Activated CD8-positive, alpha-beta memory T cell treated with anti-CD3 and anti-CD28 coated beads, Interleukin-2, amount 50 U/mL, for 4 hours (primary cell): ENCODE measurements at places on chromosomes 6 and 20.
A peak's percentile ranks its signal among the peaks of the same experiment; 100 is the strongest.

DNA sequence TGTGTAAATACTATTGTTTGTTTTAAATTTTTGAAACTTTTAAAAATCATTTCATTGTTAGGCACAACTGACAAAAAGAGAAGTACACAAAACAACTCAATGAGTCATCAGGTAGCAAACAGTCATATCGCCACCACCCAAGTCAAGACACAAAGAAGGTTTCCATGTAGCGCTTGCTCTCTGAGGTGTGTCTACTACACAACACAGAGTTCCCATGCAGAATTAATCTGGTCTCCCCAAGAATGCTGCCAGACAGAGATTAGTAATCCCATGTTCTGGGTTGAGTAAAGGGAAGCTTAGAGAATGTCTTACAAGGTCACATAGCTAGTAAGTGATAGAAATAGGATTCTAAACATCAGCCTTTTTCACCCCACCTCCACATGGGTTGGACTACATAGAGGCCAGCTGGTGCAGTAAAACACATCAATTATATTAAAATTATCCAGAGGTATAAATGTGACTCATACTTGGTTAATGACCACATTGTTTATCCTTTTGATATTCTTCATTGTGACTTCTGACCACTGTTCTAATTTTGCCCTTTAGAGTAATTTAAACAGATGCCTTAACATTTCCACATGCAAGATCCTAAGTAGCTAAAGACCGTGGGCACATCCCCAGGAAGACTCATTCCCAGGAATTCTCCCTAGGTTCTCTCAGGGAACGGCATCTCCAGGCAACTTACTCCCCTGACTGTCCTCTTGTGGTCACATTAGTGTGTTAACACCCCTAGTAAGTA is 413.5 kb downstream of the PRKN start:
- DNase-seq: no peak

DNA sequence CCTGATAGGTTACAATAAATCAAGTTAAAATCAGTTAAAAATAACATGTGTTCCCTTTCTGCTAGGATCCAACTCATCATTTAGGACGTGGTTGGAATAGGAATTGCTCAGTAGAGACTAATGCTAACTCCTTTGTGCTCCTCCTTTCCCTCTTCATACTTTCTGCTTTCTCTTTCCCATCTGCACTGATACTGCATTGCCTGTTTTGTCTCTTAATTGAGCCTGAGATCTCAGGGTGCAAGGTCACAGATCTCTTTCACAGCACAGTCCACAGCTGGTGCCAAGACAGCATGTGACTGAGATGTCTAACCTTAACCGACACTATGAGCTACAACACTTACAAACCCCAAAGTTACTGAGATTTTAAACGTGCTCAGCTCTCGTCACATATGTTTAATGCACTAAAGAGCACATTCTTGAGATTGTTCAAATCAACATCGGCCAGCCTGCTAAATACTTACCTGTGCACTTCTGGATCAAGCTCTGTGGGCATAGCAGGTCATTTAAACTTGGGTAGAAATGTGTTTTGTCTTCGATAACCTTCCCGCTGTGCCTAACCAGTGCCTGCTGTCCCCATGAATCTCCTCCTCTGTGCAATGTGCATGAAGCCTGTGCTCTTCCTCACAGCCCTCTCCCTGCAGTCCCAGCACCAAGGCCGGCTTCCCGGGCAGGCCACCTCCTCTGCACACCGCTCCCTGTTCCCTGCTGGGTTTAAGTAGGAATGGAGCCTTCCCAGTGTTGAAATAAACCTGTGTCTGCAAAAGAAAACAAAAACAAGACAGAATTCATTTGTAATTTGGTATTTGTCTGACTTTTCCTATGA is 39.6 kb upstream of the AFDN start:
- no peak for DNase-seq

GRCh38 chr6:132961122-132961521 is 146.8 kb downstream of the RPS12 start:
- no peak for DNase-seq

- DNase-seq: no peak
Observed at GRCh38 chr6:66496659-66497058, 789.6 kb upstream of the EYS start.

GRCh38 chr6:152398993-152399392 is 238.2 kb downstream of the SYNE1 start:
- DNase-seq: no peak

DNA sequence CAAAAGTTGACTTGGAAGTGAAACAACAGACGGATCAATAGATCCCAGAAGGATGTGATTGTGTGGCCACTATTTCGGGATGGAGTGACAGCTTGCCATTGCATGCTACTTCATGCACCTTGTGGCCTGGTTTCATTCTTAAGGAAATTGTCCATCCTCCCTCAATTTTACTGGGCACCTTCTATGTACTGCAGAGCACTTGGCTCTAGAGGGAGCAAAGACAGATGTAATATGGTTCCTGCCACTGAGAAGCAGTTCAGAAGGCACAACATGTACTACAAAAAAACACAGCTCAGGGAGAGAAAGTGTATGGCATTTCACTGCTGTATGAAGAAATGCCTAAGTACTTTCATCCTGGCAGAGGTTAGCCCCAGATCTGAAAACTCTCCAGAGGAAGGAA is 91.9 kb downstream of the FOXA2 start:
- DNase-seq: no peak

DNA sequence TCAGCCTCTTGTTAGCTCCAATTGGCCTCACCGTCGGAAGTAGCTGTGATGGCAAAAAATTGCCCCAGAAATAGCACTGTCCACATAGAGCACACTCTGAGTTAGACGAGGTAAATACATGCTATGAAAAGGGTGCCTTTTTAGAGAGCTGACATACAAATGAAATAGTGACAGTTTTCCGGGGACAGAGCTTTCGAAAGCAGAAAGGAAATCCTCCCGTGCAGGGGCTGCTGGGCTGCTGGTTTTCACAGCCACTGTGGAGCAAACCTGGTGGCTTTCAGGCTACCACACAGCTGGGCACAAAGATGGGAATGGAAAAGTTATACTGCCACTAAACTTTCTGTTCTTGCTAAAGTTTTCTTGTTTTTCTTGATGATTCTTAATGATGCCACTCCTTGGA is 8.3 kb downstream of the SLPI start:
- DNase-seq: no peak

- no peak for DNase-seq
Observed at GRCh38 chr20:36756496-36756895, 10.6 kb upstream of the NDRG3 start.

DNA sequence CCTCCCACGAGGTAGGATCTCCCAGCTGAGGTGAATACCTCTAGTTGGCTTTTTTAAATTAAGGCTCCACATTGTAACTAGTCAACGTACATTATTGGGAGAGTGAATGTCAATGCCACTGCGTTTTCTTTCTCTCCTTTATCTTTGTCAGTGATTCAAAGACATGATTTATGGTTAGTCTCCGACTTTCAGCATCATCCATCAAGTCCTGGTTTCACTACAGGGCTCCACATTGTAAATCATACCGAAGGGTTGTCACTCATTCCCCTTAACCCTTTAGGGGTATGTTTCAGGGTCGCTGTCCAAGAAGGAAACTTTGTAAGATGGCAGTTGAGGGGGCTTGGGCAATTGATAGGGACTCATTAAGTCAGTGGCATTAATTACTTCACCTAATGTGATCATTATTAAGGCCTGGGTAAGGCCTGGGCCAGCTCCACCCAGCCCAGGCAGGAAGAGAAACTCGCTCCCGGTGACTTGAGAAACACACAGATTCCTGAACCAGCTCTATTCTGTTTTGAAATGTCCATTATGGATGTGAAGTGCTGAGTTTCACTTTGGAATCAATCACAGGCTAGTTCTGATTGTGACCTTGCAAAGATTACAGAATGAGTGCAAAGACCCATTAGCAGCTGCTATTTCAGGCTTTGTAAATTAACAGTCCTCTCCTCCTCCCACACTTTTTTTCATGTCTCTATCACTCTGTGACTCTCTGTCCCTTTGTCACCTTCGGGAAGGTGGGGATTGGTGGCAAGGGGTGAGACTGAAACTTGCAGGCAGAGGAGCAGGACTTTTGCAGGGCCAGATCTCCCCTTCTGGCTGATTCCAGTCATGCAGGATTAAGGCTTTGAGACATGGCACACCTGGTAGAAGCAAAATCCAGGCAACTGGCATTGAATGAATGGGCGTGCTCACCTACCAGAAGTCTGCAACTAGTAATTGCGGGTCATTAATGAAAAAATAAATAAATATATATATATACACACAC is 222.4 kb downstream of the TSHZ2 start:
- DNase-seq: no peak

- DNase-seq: no peak
Observed at GRCh38 chr6:38566295-38567030, 73.3 kb downstream of the BTBD9 start.

DNA sequence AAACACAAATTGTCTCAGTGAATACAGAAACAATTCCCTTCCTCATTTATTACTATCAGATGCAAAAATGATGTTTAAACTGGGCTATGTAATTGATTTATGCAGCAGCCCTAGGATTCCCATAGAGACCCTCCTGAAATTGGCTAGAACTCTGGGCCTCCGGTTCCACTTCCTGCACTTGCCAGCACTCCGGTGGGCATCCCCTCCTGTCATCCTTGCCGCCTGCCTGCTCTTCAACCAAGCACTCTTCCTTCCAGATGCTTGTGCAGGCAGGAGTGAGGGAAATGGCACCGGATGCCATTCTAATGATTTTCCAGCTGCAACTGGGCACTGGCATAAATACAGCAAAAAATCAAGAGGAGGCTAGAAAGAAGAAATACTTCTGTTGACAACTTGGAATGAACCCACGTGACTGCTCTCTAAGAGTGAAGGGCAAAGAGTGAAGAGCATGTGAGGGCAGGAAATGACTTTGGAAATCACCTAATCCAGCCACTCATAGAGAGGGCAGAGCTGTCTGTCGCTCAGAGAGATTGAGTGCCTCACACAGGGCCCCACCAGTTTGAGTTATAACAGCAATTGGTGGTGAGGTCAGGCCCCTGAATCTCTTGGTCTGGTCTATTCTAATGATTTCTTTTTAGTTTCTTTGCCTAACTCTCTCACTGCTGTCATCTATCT is 3.7 kb upstream of the NEDD9 start:
- no peak for DNase-seq

- DNase-seq: no peak
Observed at GRCh38 chr20:62157387-62158087, 14.0 kb downstream of the SS18L1 start.

- DNase-seq: no peak
Observed at GRCh38 chr6:168825226-168826077, 384.5 kb downstream of the SMOC2 start.

DNA sequence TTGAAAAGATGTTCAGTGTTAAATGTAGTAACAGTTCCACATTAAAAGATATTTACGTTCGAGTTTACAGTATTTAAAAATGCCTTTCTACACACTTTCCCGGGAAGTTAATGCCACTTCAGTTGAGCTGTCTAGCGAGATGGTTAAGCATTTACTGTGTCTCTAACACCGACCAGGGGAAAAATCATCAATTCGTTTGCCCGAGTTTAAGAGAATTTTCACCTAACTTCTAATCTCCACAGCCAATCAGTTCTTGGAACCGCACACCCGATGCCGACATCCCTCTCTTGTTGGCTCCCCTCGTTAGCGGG is 58.2 kb downstream of the FAM217A start:
- DNase-seq: no peak

GRCh38 chr6:42428326-42429041 is 23.2 kb downstream of the TRERF1 start:
- DNase-seq: peak; percentile 51

DNA sequence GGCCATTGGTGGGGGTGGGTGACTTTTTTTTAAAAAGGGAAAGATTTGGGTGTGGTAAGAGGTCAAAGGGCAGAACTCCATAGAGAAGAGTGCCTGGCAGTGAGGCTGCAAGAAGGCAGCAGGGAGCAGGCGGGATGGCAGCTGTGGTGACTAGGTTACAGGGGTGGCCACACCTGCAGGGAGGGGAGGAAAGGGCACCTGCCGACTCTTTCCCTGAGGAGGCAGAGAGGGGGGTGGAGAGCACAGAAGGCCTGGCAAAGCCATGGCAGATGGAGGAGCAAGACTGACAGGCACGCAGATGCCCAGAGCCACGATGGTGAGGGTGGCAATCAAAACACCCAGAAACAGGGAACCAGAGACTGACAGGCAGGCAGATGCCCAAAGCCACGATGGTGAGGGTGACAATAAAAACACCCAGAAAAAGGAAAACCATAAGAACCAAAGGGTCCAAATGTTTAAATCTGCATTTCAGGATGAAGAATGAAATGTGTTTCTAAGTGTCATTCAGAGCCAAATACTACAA is 19.3 kb downstream of the CST7 start:
- DNase-seq: no peak

GRCh38 chr6:117167520-117168271 is 97.7 kb upstream of the VGLL2 start:
- no peak for DNase-seq

DNA sequence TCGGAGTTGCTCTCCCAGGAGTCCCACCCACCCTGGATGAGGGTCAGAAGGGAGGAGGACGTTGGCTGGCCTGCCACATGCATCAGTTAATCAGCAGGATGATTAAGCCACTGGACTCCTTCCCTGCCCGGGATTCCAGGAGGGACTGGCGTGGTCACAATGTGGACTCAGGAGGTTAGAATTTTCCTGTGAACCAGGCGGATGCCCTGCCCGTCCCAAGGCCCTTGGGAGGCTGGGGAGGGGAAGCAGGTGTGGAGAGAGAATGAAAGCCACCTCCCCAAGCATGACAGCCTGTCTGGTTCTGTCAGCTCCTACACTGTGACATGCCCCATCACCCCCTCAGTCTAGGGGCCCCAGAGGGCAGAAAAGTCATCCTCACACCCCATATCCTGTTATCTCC is 11.6 kb upstream of the ITPR3 start:
- no peak for DNase-seq

DNA sequence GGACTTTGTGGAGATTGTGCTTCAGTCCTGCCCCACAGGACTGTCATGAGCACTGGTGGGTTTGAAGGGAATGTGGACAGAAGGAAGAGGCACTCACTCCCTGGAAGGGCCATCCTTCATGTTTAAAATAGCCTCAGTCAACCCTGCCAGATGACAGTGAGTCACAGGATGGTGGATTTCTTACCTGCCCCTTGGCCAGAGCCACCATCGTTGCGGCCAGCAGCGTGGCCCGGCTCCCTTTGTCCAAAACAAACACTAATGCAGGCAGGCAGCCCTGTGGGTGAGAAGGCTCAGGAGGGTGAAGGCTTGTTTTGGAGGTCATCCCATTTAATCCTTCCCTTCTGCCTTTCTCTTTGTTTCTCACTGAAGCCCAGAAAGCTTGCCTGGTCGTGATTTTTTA is 422.7 kb downstream of the CD83 start:
- no peak for DNase-seq

GRCh38 chr6:151635741-151636140 is 141.9 kb downstream of the CCDC170 start:
- DNase-seq: no peak

GRCh38 chr6:38493931-38494547 is 145.7 kb downstream of the BTBD9 start:
- DNase-seq: peak; percentile 80

DNA sequence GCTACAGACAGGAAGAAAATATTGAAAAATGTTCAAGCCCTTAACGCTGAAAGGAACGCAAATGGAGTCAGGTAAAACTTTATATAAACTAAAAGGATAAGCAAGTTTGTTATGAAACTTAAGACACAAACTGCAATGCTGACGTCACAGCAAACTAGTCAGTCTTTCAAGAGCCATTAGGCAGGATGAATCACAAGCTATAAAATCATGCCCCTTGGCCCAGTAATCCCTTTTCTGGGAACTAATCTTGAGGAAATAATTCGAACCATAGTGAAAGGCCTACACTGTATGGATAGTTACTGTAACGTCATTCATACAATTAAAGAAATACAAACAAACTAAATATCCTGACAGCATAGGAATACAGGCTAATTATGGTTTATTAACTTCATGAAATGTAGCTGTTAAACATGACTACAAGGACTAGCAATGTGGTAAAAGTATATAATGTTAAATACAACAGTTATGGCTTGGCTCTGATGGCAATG is 42.7 kb upstream of the HINT3 start:
- no peak for DNase-seq
